ENCODE measurements at places on chromosomes 6 and 20.

GRCh38 chr20:57650756-57651483 is 30.7 kb upstream of the ZBP1 start:
- peak; percentile 5 for DNase-seq

GRCh38 chr20:17177341-17177740 is 49.5 kb upstream of the PCSK2 start:
- no peak for DNase-seq

DNA sequence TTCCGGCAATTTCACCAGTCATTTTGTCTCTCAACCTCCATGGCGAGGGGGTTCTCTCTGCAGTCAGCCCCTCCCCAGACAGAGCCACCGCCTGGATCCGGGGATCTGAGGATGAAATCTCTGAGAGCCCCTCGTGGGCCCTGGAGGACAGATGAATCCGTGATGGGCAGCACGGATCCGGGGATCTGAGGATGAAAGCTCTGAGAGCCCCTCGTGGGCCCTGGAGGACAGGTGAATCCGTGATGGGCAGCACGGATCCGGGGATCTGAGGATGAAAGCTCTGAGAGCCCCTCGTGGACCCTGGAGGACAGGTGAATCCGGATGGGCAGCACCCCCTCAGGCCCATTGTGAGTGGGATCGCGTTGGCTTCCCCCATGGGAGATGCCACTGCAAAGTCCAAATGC is 106.5 kb downstream of the DACT2 start:
- DNase-seq, result no peak

GRCh38 chr20:63957690-63958441 is 1.6 kb upstream of the UCKL1 start:
- no peak for DNase-seq

DNA sequence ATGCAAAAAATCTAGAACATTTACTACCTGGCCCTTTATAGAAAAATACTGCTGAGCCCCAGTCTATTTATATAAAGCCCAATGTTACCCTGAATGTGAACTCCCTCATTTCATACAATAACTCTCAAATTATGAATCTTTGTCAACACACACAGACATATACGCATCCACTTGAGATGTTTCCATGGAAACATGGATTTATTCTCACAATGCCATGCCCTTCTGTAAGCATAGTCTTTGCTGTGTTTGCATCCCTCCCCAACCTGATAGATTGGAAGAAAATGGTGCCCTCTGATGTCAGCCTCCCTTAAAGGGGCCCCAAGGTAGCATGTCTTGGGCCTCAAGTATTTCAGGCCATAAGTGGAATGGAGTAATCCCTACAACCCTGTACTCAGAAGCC is 573.1 kb downstream of the KIF16B start:
- no peak for DNase-seq

- no peak for DNase-seq
Observed at GRCh38 chr20:33857722-33858563, 46.8 kb downstream of the CHMP4B start.

- no peak for DNase-seq
Observed at GRCh38 chr6:33898771-33899170, 95.0 kb upstream of the MLN start.

DNA sequence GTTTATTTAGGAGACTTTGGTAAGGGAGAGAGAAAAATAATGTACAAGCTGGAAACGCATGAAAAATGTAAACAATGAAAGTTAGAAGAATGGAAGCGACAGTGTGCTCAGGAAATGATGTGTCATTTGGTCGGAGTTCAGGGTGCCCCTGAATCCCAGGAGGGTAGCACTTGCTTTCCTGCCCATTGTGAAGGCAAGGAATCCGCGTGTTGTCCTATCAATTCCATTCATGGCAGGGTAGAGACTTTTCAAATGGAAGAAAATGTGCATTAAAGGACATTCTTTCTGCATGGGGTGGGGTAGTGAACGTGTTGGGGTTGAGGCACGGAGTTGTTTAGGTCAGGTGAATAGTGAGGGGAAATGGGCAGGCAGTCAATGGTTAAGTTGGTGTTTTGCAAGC is 33.7 kb downstream of the GCNT2 start:
- DNase-seq, result no peak

GRCh38 chr6:151440498-151440897 is 11.4 kb downstream of the RMND1 start:
- no peak for DNase-seq

GRCh38 chr6:79081663-79082062 is 3.6 kb upstream of the PHIP start:
- DNase-seq, result no peak

Data from CD4-positive, alpha-beta T cell (primary cell).